Cerebellar nuclear complex (tissue), 1 donor: ENCODE measurements at places on chromosomes 3 and 15.

- no peak for DNase-seq
These were observed 4.6 kb downstream of the CCPG1 start for GRCh38 chr15:55403531-55403930.

DNA sequence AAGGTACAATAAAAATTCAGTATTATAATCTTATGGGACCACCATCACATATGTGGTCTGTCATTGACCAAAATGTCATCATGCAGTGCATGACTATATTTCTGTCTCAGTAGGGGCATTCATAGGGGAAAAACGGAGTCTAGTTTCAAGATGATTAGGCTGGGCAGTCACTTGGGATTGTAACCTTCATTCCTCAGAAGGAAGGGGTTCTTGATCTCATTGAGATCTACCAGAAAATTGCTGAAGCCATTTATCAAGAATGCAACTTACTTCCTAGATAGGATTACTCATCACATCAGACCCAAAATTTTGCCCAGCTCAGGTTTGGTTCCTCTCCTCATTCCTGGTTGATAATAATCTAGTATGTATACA lies 37.3 kb downstream of the BTD start:
- no peak for DNase-seq

- DNase-seq, result no peak
These were observed 59.9 kb downstream of the GALK2 start for GRCh38 chr15:49229922-49230321.

DNA sequence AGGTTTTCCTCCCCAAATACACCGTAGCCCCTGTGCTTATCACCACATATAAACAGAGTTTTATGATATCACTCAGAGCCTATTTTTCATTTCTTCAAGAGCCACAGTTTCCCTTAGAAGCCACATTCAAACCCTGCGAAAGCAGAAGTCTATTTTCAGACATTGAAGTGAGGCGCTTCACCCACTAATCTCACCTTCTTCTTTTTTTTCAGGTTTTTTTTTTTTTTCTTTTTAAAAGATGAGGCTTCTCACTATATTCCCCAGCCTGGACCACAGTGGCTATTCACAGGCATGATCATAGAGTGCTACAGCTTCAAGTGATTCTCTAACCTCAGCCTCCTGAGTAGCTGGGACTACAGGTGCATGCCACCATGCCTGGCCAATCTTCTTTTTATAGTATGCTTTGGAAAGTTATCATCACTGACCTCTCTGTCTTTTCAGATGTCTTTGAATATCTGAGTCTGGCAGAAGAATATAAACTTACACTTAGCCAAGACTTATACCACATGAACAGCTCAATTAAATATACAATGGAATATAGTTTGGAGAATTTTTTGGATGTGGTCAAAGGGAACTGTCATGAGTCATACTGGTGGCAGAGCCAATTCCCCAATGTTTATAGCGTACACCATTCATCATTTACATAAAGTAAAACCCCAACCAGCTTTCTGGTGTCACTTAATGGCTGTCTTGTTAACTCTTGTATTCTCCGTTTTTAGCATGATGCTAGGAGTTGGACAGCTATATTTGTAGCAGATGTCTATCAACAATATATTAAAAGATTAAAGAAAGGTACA lies 59.7 kb upstream of the CCDC50 start:
- DNase-seq, result no peak

GRCh38 chr15:82999905-83000671 lies 11.4 kb downstream of the C15orf40 start:
- DNase-seq, result no peak

DNA sequence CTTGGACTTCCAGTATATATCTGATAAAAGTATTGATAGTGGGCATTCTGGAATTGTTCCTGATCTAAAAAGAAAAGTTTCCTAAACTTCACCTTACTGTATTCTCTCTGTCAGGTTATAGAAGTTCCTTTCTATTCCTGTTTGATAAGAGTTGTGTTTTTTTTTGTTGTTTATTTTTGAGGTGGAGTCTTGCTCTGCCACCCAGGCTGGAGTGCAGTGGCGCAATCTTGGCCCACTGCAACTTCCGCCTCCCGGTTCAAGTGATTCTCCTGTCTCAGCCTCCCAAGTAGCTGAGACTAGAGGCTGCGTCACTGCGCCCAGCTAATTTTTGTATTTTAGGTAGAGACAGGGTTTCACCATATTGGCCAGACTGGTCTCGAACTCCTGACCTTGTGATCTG lies 13.1 kb downstream of the BLM start:
- no peak for DNase-seq

- DNase-seq, result no peak
These were observed 61.6 kb downstream of the SAMMSON start for GRCh38 chr3:70061096-70061495.

GRCh38 chr15:95556225-95556624 lies 774.3 kb upstream of the NR2F2 start:
- no peak for DNase-seq

DNA sequence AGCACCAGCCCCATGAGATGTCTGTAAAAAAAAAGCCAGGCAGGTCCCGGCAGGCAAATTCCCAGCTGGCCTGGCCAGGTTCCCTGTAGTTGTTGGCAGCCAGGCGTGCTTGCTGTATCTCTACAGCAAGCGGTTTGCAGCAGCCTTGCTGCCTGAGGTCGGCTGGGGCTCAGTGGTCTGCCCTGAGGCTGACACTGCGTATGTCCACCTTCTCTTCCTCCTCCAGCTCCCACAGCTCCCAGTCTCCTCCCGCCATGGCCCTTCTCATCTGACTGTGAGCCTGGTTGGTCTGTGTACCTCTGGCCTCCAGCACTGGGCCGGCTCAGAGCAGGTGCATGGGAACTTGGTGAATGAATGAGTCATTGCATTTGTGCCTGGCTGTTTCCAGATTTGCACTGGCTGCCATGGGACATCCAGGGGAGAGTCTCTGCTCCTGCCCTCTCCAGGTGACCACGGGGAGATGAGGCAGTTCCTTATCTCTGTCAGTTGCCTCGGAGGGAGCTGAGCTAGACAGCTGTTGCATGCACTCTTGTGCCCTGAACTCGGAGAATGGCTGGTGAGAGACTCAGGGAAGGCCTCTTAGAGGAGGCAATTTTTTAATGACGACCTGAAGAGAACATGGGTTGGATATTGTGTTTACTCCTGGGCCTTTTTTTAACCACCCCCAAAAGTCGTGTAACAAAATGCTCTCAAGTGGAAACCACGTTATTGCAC lies 43.0 kb downstream of the SPSB4 start:
- no peak for DNase-seq

DNA sequence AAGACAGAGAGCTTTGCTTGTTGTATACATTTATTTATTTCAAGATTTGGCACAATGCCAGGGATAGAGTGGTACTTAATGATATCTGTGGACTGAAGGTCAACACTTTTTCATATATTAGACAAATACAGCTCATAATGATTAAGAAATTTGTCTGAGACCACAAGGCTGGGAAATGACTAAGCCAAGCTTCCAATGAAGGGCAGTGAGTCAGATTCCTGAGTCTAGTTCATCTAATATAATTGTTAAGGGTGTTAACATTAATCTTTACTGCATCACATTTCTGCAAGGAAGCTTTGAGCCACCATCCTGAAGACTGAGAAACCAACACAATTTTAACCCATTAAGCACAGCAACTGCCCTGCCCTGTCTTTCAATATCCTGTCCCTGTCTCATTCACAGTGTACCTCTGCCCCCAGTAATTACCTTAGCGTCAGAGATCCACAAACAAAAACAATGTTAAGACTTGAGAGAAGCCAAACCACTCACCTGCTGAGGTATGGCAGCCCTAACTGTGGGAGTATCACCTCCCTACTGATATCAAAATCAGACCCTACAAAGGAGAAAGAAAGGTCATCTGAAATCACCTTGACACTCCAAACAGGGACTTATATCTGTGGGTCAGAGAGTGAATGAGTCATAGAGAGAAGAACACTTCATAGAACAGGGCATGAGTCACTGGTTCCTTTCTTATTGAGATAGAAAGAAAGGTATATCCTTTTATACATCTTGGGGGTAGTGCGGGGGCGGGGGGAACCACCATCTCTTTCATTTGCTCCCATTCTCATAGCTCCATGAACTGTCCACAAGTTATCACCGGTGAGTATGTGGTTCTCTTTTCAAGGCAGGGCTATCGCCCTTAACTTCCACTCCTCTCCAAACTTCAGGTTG lies 74.7 kb downstream of the MAGI1 start:
- no peak for DNase-seq

GRCh38 chr3:77039606-77040171 lies at the start of gene ROBO2:
Gene ROBO2, plus strand, starts transcription at chr3:77040099. Its CDS starts 687 bp downstream, at chr3:77040786.
- no peak for DNase-seq

DNA sequence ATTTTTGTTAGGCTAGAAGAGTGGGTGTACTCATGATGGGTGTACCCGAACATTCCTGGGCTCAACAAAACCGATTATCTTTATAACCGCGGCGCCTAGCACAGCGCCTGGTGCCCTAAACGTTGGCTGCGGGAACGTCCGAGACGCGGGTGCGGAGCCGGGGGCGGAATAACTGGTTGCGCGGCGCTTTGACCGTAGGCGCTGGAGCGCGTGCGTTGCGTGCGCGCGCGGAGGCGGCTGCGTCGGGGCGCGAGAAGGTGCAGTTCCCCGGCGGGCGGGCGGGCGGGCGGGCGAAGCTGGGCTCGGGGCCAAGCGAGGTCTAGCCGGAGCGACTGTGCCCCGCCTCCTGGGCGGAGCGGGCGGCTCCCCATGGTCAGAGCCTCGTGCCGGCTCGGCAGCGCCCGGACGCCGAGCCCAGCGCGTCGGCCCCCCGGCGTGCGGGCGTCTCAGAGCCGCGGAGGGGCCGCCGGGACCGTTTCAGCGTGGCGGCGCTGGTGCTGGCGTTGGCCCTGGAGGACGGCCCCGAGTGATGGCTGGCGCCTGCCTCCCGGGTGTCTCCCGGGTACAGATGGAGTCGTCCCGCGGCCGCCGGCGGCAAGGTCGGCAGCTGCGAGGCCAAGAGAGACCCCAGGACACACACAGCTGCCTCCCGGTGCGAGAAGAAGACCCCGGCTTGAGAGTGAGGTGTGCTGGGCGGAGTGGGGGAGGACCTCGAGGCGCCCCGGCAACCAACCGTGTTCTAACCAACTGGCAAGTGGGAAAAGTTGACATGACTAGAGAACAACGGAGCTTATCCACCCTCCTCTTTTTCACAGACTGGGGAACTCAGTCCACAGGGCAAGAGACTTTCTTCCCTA lies at the start of gene PLAAT1:
Gene PLAAT1 (plus strand): TSS at position 373 of the 857 bp plus-strand sequence. CDS start 14,429 bp downstream, outside the sequence.
- DNase-seq, result no peak

GRCh38 chr3:11903047-11903446 lies 56.4 kb upstream of the TAMM41 start:
- no peak for DNase-seq

- DNase-seq, result no peak
These were observed 65.8 kb upstream of the TNFAIP8L3 start for GRCh38 chr15:51160484-51160883.

GRCh38 chr3:46021516-46021915 lies 5.8 kb downstream of the XCR1 start:
- no peak for DNase-seq

DNA sequence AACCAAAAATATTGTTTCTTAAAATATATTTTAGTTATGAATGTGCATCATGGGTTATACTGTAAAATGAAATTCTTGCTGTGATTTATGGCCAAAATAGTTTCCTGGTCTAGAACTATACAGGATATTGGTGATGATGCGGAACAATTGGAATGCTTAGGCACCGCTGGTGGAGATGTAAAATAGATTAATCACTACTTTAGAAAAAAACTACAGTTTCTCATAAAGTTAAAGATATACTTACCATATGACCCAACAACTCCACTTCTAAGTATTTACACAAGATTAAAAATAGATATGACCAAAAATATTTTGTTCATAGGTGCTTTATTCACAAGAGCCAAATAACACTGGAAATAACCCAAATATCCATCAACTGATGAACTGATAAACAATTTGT lies 126.7 kb downstream of the TUSC7 start:
- DNase-seq, result no peak

DNA sequence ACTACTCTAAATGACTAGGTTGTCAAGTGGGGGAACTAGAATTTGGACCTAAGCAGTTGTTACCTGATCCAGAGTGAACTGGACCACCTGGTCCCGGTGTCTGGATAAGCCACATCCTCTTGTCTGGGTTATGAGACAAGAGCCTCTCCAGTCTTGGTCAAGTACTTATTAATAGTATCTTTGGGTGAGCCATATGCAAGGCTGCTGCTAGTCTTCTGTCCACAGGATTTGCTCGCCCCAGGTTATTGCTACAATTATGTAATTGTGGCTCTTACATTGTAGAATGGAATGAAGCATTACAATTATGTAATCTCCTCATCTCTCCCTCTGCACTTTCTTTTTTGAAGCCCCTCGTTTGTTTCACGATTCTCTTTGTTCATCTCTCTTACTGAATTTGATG lies 24.0 kb upstream of the AGBL1 start:
- DNase-seq, result no peak

DNA sequence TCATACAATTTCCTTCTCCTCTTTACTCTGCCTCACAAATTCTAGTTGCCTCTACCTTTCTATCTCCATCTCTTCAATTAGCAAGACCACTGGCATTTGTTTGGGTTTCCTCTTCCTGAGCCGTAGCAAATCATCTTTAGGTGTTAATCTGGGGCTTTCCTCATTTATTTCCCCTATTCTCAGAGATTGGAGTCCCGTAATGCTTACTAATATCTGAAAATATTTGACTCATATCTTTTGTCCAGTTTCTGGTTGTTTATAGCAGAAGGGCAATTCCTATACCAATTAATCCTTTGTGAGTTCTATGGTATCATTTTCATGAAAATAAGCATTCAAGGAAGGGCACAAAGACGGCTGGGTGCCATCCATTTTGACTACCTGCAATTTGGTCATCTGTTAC lies 103.7 kb downstream of the NR2E3 start:
- DNase-seq, result no peak

GRCh38 chr15:59457103-59457502 lies 19.1 kb downstream of the FAM81A start:
- DNase-seq, result no peak

DNA sequence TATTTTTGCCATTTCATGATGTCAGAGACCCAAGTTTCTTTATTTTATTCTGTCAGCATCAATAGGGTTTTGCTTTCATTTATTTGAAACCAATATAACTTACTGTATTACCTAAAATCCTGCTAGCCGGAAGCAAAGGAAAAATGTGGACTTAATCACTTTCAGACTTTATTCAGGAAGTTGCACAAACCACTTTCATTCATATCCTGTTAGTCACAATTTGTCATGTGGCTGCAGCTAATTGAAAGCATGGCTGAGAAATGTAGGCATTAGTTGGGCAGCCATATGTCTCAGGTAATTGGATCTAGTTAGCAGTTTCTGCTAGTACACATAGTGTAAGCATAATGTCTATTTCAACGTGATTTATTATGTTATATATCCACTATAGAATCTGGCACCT lies 462.3 kb upstream of the SGO1 start:
- DNase-seq, result no peak

GRCh38 chr3:73490453-73491286 lies 134.1 kb downstream of the PDZRN3 start:
- no peak for DNase-seq

GRCh38 chr3:111568355-111568754 lies 26.4 kb downstream of the CD96 start:
- no peak for DNase-seq
